ENCODE measurements at places on chromosomes 5 and 9.

DNA sequence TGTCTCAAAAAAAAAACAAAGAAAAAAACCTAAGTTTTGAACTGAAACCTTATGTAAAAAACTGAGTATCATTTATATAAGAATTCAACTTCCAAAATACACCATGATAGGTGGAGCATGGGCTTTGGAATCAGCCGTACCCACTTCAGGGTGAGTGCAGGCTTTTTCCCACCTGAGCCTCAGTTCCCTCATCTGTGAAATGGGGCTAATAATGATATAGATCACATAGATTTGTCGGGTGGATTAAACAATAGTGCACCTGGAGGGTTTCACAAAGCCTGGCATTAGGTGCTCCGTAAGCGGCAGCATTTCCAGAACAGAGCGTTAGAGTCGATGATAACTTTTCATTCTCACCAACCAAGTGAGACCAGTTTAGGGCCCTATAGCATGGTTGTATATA, 91.9 kb downstream of the CYFIP2 start:
- no peak for DNase-seq

- DNase-seq = peak; percentile 59
These were observed 33.5 kb downstream of the SPEF2 start for GRCh38 chr5:35651002-35651756.

- peak; percentile 11 for DNase-seq
These were observed 9.1 kb upstream of the IRF1 start for GRCh38 chr5:132499440-132500243.

- DNase-seq = no peak
These were observed 65.9 kb downstream of the CRB2 start for GRCh38 chr9:123421801-123422455.

DNA sequence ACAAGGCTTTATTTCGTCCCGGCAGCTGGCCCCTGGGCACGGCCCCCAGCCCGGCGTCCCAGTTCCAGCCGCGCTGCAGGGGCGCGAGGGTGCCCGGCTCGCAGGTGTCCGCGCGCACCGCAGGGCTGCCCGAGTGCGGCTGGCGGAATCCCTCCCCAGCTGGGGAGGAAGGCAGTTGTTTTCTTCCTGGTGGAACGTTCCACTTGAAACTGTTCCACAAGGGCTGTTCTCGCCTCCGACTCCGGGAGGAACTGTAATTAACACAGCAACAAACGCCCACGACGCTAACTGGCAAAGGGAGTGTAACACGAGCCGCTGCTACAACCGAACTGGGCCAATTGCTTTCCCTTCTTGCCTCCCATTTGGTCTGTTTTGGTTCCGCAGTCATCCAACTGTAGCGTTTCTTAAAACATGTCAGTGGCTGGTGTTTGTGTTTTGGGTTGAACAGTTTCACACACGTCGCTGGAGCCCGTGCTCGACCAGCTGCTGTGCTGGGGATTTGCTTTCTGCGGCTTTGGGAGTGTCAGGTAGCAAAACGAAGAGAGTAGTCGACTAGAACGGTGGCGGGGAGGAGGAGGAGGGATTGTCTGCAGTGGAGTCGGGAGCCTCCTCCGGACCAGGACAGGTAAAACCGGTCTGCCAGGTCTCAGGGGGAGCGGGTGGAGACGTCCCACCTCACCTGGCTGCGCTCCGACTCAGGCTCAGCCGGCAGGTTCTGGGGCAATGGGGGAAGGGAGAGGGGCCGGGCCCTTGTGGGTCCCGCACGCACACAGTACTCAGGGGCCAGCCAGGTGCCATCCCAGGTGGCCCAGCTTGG, 131.6 kb upstream of the NIPBL start:
- peak; percentile 51 for DNase-seq

DNA sequence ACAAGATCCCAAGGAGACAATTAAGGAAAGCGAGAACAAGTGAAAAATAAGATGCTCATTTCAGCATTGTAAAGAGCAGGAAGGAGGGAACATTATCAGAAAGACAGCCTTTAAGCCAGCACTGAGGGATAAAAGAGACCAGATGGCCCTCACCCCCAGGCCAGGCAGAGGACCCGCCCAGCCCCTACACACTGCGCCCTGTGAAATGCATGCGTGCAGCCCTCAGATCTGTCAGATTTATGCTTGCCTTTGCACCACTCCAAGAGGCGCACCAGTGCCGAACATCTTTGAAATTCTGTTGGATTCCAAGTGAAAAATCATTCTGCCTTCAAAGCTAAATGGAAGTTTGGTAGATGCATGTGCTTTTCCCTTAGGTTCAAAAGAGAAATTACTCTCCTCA, 378.0 kb downstream of the MLLT3 start:
- no peak for DNase-seq

- DNase-seq = peak; percentile 79
These were observed 84.0 kb upstream of the NEURL1B start for GRCh38 chr5:172556971-172557461.

- no peak for DNase-seq
These were observed 31.5 kb downstream of the SLC44A1 start for GRCh38 chr9:105275938-105276337.

- DNase-seq = peak; percentile 74
These were observed 87.6 kb upstream of the RPS23 start for GRCh38 chr5:82365744-82366228.

- DNase-seq = peak; percentile 34
These were observed 4.9 kb downstream of the MRPL22 start for GRCh38 chr5:154945695-154946301.

DNA sequence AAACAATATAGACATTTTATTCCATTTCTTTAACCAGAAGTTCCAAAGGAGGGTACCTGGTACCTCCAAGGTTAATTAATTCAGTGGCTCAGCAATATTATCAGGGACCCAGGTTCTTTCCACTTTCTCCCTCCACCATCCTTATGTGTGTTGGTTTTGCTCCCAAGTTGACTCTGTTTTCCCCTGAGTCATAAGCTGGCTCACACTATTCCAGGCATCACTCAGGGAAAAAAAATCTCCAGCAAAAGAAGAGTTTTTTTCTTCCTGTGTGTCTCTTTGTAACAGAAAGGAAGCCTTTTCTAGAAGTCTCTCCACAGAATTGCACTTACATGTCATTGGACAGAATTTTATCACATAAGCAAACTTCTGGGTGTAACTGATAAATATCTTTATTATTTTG, 31.2 kb upstream of the GALNT10 start:
- DNase-seq = no peak

DNA sequence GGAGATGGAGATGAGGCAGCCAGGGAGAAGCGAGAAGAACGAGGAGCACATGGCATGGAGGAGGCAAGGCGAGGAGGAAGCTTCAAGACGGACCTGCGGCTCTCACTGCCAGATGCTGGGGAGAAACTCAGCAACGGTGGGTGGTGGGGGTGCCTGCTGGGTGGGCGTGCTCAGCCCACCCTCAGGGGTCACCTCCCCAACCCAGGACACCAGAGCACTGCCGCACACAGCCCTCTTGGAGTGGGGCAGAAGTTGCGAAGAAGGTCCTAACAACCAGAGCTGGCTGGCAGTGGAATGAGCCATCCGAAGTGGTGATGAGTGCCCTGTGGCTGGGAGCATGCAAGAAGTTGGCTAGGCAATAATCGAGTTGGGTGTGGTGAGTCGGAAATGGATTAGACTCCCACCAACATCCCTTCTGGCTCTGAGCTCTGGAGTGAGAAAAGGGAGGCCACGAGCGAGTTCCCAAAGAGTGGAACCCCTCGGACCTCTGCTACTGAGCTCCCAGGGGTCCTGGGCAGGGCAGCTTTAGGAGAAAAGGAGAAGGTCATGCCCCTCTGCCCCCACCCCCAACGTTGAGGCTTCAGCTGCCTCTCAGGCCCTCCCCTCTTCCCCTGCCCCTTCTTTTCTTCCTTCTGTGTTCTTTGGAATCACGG, 212.7 kb upstream of the MVB12B start:
- no peak for DNase-seq

DNA sequence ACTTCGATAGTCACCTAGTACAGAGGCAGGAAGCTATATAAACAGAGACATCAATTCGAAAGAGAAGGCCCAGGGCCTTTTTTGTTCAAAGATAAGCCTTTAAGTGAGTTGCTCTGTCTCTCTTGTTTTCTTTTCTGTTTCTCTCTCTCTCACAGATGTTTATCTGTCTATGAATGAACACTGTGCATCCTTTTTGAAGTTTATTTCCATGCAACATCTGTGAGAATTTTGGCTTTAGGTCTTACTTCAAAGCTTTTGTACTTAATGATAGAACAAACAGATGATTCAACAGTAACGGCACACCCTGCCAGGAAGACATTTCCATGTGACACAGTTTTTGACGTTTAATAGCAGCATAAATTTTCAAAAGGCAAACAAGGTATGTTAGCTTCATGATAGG, 1413.1 kb upstream of the CDH6 start:
- no peak for DNase-seq

- DNase-seq = no peak
These were observed 16.7 kb downstream of the FGD3 start for GRCh38 chr9:92963831-92964606.

Data from mesenchymal stem cell (in vitro differentiated cells and primary cell).